ENCODE measurements at places on chromosomes 3 and 15.

GRCh38 chr3:73137736-73138403 lies 76.4 kb downstream of the EBLN2 start:
- DNase-seq, result no peak

- no peak for DNase-seq
These were observed 545.8 kb downstream of the RBMS3 start for GRCh38 chr3:29826712-29827111.

DNA sequence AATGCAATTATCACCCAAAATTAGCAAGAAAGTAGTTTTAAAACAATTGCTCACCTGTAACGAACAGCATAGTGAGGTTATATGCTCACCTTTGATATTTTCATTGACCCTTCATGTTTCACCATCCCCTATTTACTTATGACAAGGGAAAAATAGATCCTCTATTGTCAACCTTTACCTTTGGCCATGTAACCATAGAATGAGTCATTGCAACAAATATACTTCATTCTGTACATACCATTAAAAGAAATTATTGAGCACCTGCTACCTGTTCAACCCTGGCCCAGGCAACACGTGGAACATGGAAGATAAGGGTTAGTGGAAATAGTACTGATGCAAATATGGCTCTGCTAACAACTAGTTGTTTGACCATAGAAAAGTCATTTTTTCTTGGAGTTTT lies 20.2 kb downstream of the LSAMP start:
- no peak for DNase-seq

- no peak for DNase-seq
These were observed 200.5 kb downstream of the AKAP13 start for GRCh38 chr15:85580879-85581278.

DNA sequence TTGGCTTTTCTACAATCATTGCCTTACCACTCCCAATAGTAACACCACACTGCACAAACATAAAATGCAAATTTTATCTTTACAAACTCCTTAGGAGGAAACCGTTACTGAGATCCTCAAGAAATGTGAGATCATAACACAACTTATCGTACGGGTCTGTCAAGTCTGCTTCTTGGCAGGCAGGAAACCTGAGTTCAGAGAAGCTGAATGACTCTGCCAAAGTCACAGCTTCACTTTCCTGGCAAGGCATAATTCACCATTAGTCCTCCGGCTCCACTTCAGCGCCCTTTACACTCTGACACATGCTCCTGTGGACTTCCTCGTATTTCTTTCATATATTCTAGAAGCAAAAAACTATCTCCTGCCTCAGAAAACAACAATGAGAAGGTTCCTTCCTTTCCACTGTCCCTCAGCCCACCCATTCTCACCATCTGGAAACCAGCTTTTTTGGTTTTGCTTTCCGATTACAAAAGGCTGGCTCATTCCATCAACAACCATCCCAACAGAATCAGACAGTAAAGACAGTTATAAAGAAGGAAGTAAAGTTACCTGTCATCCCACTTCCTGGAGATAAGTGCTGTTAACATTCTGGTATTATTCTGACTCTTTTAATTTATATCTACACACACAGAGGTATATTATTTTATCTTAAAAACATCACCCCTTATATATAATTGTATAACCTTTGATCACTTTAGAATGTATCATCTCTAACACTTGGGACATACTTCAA lies 223.4 kb downstream of the STT3B start:
- DNase-seq, result no peak

DNA sequence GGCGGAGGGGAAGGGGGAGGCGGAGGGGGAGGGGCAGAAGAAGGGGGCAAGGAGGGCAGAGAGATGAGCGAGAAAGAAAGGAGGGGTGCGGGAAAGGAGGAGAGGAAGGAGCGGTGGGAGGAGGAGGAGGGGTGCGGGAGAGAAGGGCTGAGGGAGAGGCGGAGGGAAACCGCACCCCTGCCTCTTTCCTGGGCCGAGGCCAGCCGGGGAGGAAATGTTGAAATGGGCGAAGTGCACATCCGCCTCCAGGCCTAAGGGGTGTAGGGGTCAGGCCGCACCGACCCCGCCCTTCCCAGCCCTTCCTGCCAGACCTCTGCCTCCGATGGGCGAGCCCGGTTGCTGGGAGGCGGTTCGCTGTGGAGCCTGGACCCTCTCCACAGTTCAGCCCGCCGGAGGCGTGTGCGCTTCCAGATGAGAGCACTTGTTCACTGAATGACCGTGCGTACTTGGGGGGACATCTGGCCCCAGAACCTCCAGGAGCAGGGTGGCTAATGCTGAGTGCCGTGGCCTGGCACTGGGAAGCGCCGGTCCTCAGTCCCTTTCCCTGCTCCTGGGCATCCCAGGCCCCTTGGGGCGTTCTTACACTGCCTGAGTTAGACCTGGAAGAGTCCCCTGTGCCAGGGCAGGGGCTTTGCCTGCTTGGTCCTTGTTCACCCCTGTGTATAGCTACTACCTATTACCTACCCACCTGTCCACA lies 110.3 kb upstream of the KLF13 start:
- no peak for DNase-seq

- DNase-seq, result no peak
These were observed 163.1 kb downstream of the FMN1 start for GRCh38 chr15:33031324-33031821.

- no peak for DNase-seq
These were observed 22.0 kb downstream of the AADAC start for GRCh38 chr3:151835751-151836525.

DNA sequence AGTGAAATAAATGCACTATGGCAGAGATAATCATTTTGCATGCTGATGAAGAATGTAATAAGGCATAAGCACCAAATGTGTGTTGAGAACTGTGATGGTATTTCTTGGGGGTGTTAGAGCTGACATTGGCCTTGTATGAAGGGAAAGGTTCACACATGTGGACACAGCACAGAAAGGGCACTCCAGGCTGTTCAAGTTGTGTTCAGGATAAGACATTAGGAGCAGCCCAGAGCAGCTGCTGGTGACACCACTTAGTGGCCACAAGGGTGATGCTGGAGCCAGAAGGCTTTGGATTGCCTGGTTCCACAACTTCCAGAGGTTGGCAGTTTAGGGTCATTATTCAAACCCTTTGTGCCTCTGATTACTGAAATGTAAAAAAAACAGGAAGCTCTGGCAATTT lies 155.4 kb downstream of the GOLGA6L6 start:
- DNase-seq, result no peak

DNA sequence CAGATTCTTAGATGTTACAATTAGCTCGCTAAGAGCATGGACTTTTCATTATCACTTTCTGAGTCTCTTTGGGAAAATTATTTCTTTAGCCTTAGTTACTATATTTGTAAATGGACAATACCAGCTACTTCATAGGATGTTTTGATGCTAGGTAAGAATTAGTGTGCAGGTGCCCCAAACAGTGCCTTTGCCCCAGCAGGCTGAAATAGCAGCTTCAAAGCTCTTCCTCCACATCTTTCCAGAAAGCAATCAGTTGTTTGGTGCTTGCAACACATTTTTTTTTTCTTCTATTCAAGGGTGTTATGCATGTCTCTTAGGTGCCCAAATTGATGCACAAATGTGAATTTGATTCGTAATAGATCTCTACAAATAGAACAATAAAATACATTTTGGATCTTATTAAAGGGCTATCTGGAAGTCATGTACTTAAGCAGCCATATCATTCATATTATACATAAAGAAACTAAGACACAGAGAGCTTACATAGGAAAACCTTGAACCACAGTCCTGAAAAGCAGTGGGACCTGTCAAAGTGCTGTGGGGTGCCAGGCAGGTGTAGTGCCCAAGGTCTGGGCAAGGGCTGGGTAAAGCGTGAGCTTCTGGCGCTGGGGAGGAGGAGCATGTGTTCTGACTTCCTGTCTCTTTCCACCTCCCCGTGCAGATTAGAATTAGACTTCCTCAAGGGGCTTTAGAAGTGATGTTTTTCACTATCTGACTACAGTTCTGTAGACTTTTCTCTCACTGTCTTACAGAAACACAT lies 62.9 kb downstream of the FNDC3B start:
- no peak for DNase-seq

- no peak for DNase-seq
These were observed 90.6 kb upstream of the UMPS start for GRCh38 chr3:124639406-124640237.

- no peak for DNase-seq
These were observed 423.4 kb upstream of the ATP11B start for GRCh38 chr3:182369861-182370260.

GRCh38 chr15:90060797-90061196 lies 41.5 kb downstream of the IDH2 start:
- no peak for DNase-seq

DNA sequence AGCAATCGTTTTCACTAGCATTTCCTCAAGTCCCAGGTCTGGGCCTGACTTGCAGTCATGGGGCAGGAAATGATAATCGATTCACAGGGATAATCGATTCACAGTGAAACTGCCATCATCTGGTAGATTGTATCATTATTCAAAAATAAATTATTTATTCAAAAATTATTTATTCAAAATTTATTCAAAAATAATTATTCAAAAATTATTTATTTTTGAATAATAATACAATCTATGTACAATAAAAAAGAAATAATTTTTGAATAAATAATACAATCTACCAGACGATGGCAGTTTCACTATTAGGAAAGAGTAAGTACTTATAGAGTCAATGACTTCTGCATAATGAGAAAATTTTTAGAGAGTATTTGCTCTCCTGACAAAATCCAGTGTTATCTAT lies 28.1 kb upstream of the PROK2 start:
- DNase-seq, result no peak

DNA sequence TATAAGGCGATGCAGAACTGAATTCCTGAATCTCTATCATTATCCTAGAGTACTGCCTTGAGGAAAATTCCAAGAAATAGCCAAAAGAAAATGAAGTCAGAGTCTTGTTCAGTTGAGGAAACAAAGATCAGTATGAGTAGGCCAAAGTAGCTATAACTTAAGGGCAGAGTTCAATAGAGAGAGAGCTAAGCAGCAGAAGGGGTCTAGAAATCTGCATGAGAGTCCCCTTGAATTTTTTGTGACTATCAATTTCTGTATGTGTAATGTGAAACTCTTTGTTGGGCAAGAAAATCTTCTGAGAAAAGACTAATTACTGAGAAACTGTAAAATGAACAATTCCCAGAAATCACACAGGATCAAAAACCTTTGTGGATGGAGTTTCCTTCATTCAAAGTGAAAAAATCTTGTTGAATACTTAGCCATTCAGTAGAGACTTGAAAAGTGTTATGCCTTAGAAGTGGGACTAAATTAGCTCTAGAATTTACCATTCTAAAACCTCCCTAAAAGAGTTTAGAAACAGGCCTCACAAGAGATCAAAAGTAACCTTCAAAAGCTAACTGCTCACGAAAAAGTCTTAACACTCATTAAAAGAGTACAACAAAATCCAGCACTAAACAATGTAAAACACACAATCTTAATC lies 43.1 kb upstream of the FNDC3B start:
- DNase-seq, result no peak
